NCI-H774 (cell line): ENCODE measurements at places on chromosomes 7 and 10.
A peak's percentile ranks its signal among the peaks of the same experiment; 100 is the strongest.

DNA sequence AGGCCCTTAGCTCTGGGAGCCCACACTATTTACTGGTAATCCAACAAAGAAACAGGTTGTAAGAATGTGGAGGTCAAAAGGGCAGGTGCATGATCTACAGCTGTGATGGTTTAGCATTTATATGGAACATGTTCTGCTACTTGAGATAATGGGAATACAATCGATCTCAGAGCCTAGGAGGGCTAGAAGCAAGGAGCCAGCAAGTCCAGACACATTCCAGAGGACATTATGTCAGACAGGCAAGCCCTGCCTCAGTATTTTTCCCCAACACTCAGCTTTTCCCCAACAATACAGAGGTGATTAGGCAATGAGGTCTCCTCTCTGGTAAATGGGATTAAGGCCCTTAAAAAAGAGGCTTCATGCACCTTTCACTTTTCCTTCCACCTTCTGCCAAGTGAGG is 21.4 kb upstream of the GNAT3 start:
- DNase-seq = no peak

DNA sequence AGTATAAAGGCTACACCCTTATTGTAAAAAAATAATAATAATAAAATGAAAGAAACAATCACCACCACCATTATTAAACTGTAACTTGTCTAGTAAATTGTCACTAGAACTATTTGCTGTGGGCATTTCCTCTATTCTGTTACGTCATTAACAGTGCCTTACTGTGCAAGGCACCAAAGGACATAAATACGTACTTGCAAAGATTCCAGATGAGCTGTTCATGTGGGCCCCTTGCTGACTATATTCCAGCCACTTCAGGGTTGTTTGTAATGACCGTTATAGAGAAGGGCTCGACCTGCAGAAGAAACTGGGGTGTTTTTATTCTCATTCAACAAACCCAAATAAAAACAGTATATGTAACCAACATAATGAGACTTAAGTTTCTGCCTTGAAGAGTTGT is 60.4 kb downstream of the KLRG2 start:
- no peak for DNase-seq

DNA sequence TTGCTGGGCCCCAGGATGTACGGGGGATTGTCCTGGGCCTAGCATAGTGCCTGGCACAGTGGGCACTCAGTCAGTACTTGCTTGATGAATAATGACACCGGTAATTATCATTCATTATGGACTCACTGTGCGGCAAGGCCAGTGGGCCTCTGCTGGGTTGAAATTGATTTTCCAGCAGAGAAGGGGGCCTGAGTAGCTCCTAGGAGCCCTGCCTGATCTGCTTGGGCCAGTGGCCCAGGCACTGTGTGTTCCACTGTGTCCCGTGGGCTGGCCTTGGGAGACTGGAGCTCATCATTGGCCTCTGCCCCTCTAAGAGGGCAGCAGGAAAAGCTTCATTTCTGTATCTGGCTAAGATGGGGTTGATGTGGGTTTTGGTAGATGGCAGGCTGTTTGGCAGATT is 1.4 kb downstream of the CHST3 start:
- no peak for DNase-seq

- DNase-seq = no peak
Observed at GRCh38 chr7:70416347-70416985, 715.5 kb upstream of the GALNT17 start.

DNA sequence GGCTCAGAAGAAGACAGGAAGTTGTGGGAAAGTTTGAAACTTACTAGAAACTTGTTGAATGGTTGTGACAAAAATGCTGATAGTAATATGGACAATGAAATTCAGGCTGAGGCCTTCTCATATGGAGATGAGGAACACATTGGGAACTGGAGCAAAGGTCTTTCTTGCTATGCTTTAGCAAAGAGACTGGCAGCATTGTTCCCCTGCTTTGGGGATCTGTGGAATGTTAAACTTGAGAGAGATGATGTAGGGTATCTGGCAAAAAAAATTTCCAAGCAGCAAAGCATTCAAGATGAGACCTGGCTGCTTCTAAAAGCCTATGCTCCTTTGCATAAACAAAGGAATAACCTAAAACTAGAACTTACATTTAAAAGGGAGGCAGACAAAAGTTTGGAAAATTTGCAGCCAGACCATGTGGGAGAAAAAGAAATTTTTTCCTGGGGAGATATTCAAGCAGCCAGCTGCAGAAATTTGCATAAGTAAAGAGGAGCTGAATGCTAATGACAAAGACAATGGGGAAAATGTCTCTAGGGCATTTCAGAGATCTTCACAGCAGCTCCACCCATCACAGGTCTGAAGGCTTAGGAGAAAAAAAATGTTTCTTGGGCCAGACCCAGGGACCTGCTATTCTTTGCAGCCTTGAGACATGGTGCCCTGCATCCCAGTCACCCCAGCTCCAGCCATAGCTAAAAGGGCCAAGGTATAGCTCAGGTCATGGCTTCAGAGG is 16.5 kb upstream of the KCND2 start:
- no peak for DNase-seq

DNA sequence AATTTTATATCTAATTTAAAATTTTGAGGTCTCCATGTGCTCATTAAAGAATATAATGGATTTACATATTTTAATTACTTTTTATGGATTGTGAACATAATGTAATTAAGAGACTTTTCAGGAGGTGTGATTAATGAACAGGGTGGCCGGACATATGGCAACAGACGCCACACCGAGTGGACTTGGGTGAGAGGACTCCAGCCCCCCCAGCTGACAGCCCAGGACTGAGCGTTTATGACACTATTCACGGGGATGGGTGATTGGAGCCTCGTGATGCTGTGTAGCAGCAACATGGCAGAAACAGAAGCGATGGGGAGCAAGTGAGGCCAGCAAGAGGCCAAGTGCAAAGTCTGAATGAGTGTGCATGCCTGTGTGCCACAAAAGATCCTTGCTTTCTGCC is 1176.9 kb downstream of the TYW1 start:
- no peak for DNase-seq

GRCh38 chr7:44280636-44280992 is 44.8 kb downstream of the CAMK2B start:
- no peak for DNase-seq

- no peak for DNase-seq
Observed at GRCh38 chr10:53598914-53599313, 826.3 kb upstream of the MBL2 start.

DNA sequence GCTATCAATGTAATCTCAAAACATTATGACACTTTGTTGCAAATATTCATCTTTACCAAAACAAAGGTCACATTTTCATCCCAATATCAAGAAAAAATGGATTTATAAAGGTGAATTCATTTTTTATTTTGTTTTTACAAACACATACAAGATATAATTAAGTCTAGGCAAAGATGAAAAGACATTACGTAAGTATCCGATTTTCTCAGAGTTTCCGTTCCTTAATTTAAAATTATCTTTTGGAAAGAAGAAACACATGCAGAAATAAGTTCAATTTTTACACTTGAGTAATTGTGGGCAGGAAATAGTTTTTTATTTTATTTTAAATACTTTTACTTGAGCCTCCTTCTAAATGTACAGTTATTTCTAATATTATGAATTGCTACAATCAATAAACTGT is 24.6 kb downstream of the RTKN2 start:
- DNase-seq = no peak

GRCh38 chr7:65251851-65252620 is 121.6 kb upstream of the ZNF92 start:
- DNase-seq = peak; percentile 85

DNA sequence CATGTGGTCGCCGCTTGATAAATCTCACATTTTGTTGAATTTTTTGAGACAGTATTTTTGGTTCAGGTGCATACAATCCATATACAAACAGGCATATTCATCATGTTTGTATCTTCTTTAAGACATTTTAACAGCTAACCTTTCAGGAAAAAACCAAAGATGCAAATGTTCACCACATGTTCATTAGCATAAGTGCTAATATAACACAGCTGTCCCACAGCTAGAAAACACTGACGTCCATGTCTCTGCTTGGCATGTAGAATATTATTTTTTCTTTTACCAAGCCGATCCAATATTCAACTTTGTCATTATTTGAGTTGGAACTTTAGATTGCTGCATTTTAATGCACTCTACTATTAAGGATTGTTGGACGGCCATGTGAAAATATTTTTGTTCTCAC is 31.2 kb downstream of the BMPER start:
- DNase-seq = no peak

DNA sequence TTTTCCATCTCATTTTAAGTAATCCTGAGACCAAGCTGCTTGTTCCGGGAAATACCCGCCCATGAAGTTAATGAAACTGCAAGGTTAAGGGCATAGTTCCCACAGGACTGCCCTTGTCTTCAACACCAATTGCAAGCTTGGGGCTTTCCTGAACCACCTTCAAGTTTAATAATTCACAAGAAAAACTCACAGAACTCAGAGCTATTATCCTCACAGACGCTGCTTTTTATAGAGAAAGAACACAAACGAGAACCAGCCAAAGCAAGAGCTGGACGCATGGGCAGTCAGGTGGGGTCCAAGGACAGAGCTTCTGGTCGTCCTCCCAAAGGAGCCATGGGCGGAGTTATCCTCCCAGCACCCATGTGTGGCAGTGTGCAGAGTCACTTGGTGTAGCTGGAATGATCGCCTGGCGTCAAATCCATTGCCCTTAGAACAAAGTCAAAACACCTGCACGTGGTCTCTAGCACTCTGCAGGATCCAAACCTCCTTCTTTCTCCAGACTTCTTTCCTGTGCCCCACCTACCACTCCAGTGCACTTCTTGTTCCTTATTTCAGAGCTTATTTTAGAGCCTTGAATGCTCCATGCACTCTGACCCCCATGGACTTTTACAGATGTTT is 56.7 kb downstream of the SNX10 start:
- no peak for DNase-seq

DNA sequence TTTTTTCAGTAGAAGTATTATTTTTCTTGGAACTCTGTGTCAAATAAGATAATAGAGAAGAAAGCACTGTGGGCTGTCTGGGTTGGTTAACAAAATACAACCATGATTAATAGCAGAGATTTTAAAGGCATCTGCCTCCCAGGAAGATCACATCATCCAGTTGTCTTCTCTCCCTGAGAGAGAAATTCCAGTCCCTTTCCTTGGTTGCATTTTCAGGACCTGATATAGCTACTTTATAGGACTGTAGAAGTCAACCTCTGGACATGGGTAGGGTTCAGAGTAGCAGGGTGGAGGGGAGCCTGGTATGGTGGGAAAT is 309.9 kb upstream of the IGFBP3 start:
- DNase-seq = no peak

DNA sequence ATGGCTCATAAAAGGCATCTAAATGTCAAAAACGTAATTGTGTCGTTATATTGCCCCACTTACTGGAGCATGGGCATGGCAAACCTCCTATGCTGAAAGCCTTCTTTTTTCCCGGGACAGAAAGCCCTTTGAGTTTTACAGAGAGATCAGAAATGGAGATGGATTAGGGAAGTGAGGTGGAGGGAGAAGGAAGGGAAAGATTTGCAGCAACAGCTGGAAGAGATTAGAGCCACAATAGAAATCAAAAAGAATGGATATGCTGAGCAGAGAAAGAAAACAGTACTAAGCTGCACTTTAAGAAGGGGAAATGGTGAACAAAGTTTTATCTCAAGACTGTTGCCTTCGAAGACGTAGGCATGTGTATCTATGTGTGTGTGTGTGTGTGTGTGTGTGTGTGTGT is 97.2 kb upstream of the PCGF5 start:
- DNase-seq = no peak

DNA sequence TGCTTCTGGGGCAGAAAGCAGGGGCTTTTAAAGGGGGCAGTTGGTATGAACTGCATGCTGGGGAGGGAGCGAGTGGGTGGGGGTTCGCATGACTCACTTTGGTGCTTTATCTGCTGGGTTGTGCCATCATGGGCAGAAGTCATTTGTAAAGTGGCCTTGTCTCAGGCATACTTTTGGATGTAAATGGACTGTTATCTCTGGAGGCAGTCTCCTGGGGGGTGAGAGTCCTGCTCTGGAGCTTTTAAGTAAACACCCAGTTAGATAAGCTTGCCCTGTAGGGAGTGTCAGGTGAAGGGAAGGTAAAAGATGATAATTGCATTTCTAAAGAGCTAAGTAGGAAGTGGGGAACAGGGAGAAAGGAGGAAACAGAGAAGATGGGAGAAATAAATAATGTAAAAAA is 1.6 kb upstream of the GSTO1 start:
- no peak for DNase-seq

DNA sequence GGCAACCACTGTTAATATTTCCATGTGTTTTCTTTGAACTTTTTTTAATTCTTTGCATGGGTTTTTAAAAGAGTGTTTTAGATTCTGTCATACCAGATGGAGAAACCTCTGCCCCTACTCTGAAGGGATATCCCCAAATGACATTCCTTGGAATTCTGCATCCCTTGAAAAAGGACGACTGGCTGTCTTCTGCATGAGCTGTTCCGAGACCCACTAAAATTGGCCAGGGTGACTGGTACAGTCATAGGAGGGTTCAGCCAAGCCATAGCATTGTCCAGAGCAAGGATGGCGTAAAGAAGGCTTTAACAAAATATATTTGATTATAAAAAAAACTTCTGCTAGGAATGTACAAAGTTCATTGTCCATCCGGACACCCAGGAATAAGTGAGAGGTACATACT is 952.9 kb downstream of the NRG3 start:
- DNase-seq = no peak

- no peak for DNase-seq
Observed at GRCh38 chr7:45721686-45722598, 147.8 kb downstream of the ADCY1 start.

GRCh38 chr7:30469303-30469702 is 9.3 kb downstream of the NOD1 start:
- no peak for DNase-seq

DNA sequence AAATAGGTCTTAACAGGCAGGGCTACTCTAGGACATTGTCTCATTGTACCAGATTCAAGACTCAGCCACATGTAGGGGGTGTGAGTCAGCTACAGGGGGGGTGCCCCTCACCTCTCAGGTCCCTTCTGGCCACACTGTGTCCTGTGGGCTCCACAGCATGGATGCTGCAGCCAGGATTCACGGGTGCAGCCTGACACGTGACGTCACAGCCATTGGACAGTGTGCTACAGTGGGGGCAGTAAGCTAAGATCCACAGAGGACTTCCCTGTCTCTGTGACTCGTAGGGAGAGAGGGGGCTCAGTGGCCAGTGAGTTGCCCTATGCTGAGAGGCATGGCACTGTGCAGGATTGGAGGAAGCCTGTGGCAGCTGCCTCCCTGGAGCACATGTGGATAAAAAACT is 77.9 kb downstream of the TMEM178B start:
- DNase-seq = no peak

- no peak for DNase-seq
Observed at GRCh38 chr7:137755427-137755826, 91.3 kb downstream of the DGKI start.
